ENCODE measurements at places on chromosomes 5 and 9.

DNA sequence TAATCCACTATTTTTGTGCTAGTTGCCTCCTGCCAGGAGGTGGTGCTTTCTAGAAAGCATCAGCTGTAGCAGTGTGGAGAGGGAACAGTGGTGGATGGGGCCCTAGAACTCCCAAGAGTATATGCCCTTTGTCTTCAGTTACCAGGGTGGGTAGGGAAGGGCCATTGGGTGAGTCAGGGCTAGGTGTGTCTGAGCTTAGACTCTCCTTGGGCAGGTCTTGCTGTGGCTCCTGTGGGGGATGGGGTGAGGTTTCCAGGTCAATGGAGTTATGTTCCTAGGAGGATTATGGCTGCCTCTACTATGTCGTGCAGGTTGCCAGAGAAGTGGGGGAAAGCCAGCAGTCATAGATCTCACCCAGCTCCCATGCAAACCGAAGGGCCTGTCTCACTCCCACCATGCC is 11.3 kb upstream of the ADAMTS12 start:
- DNase-seq: no peak

- no peak for DNase-seq
Measured at GRCh38 chr9:70324963-70325362, 66.2 kb downstream of the SMC5 start.

DNA sequence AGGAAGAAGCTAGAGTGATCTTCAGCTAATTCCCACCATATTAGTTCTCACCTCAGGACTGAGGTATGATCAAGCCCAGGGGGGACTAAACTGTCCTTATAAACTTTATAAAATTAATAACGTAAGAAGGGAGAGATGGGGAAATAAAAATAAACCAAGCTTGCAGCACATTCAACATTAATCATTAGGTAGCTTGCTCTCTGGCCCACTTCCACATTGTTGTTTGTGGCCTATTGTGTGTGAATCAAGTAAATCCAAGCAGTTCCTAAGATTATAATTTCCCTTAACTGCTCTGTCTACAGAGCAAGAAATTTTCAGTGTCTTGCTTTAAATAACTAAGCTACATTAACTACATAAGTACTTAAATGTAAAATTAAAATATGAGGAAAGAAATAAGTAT is 131.3 kb upstream of the ABCA1 start:
- no peak for DNase-seq

- no peak for DNase-seq
Measured at GRCh38 chr9:96100385-96101300, 201.3 kb downstream of the HSD17B3 start.

- no peak for DNase-seq
Measured at GRCh38 chr9:108476574-108476973, 379.2 kb downstream of the ACTL7B start.
